ENCODE measurements at places on chromosomes 3 and 15.
A peak's percentile ranks its signal among the peaks of the same experiment; 100 is the strongest.

DNA sequence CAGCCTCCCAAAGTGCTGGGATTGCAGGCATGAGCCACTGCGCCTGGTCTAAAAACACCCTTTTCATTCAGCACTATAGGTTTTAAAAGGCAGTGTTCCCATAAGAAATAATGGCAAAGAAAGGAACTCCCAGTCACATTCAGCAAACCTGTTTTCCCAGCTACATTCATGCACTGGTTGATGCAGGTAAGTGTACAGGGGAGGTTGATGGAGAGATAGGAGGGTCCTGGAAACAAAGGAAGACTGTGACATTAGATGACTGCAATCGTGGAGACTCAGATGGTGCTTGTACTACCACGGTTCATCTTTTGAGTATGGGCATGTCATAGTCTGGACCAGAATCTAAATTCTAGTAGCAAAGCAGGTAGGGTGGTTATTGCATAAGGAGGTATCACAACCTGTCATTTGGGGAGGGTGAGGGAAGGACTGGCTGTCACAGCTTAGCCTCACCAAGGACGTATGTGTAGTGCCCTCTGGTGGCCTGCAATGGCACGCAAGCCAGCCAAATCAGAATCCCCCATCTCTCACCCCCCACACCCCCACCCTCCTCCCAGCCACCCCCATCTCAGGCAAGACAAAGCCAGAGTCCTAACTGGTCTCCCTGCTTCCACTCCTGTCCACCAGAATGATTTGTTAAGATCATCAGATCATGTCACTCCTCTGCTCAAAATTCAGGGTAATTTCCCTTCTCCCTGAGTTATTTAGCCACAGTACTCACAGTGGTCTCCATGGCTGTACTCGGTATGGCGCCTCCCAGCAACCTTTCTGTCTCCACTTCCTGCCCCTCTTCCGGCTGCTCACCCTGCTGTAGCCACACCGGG, 28.8 kb upstream of the UBL7 start:
- peak; percentile 75 for DNase-seq

DNA sequence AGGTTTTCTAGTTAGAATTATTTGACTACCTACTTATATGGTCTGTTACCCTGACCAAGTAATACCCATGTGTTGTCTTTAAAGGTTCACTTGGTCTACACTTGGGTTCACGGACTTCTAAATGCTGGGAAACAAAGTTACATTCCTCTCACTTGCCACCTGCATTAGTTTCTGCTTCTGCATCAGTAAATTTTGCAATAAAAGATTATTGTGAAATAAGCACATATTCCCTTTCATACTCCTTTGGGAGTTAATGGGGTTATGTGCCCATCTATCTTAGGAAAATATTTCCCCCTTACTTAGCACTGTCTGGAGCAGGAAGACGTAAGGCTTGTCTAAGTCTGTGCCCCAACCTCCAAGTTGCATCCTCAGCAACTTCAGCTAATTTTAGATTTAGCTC, 160.7 kb downstream of the FRMD5 start:
- no peak for DNase-seq

DNA sequence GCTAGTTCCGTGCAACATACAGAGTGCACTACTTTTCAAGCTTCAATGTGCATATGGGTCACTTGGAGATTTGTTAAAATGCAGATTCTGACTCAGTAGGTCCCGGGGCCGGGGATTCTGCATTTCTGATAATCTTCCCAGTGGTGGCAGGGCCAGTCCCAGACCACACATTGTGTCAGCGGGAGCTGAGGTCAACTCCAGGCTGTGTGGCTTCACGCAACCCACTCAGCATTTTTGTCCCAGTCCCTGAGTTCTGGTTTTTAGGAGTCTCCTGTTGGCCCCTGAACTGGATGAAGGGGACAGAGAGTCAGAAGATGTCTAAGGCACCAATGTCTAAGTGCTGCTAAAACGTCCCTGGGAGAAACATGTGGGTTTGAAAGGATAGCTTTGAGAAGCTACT, 26.1 kb upstream of the CCDC174 start:
- DNase-seq = no peak

DNA sequence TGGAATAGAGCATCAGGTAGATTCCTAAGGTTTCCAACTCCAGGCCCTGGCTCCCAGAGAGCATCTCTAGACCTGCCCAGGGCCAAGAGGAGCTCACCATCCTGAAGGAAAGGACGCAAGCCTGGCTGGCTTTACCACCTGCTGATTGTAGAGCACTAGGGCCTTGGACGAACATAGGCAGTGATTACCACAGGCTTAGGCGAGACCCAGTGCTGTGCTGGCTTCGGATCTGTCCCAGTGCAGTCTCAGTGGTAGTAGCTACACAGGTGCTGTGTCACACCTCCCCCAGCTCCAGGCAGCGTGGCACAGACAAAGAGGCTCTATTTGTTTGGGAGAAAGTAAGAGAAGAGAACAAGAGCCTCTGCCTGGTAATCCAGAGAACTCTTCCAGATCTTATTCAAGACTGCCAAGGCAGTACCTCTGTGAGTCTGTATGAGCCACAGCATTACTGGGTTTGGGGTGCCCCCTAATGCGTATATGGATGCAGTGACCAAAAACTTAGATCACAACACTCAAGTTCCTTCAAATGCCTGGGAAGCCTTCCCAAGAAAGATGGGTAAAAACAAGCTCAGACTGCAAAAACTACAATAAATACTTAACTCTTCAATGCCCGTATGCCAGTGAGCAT, 25.4 kb downstream of the ISG20 start:
- no peak for DNase-seq

- no peak for DNase-seq
Measured at GRCh38 chr3:97613139-97613538, 151.4 kb upstream of the ARL6 start.

DNA sequence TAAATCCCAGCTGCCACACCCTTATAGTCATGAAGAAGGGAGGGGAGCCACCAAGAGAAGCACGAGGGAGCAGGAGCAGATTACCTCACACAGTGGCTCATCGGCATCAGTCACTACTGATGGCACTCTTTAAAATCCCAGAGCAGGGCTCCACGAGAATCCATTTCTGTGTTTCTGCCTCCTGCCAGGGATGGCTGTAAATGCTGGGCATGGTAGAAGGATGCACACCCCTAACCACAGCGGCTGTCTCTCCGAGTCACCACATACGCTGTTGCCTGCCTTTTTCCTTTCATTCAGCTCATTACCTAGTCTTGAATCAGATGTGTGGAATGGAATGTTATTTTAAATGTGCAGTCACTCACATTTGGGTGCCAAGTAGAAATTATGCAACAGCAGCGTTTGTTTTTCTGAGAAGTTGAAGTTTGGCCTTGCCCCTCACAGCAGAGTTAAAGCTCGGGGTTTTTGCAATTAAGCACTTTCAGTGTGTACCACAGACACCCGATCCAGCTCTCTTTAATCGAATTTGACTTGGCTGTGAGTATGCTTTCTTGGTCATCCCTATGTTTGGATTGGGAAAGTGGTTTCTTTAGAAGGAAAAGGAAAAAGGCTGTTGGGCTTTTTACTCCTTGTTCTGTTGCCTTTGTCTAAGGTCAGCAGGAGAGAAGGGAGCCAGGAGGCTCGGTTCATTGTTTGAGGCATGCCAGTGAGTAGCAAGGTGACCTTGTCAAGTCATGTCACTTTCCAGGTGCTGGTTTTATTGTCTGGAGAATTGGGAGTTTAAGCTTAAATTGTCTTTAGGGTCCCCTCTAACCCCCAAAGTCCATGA, 284.2 kb upstream of the TPM1 start:
- no peak for DNase-seq

GRCh38 chr15:66291816-66292570, 1.4 kb upstream of the DIS3L start:
- no peak for DNase-seq

DNA sequence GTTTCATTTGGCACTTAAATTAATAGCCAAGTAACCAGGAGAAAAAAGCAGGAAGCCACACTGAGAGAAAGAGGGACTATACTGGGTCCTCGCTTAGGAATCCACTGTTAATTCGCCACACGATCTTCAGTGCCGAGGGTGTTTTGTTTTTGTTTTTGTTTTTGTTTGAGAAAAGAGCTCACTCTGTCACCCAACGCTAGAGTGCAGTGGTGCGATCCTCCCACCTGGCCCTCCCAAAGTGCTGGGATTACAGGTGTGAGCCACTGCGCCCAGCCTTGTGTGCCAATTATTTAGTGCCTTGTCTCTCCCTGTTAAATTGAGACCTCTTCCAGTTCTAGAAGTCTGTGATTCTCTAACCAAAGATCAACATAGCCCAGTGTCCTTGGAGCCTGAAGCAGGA, 53.8 kb upstream of the TPM1 start:
- no peak for DNase-seq

DNA sequence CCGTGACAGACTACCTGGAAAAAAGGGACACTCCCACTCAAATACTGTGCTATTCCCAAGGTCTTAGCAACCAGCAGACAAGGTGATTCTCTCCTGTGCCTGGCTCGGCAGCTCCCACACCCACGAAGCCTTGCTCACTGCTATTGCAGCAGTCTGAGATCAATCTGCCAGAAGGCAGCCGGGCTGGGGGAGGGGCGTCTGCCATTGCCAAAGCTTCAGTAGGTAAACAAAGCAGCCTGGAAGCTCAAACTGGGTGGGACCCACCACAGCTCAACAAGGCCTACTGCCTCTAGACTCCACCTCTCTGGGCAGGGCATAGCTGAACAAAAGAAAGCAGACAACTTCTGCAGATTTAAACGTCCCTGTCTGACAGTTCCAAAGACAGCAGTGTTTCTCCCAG, 128.4 kb upstream of the SETMAR start:
- DNase-seq = no peak

DNA sequence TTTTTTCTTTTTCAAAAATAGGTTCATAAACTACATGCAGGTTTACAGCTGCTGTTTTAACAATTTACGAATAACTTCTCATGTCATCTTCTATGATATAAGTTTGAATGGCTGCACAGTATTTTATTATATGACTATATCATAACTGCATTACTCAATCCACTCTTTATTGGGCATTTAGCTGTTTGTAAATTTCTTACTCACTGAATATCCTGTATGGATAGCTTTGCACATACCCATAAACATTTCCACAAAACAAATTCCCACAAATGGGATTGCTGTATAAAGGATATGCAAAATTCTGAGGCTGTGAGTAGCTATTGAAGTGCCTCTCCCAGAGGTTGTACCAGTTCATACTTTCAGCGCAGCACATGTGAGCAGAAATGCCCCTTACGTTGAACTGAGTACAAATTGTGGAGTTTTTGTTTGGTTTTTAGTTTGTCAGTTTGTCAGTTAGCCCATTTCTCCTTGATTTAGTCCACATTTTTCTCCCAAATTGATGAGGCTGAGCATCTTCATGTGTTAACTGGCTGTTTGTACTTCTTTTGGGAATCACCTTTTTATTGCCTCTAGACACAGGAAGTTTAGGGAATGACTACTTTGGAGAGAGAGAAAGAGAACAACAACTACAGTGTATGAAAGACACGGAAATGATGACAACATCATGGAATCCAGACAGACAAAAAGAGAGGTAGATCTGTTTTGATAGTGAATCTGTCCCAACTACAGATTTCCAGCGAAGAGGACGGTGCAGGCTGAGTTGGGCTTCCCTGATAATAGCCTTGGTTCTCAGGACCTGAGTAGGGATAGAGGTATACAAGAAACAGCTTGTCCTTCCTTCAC, 24.8 kb downstream of the TTC23 start:
- DNase-seq = no peak

- no peak for DNase-seq
Measured at GRCh38 chr3:197249542-197249941, 48.9 kb downstream of the DLG1 start.

DNA sequence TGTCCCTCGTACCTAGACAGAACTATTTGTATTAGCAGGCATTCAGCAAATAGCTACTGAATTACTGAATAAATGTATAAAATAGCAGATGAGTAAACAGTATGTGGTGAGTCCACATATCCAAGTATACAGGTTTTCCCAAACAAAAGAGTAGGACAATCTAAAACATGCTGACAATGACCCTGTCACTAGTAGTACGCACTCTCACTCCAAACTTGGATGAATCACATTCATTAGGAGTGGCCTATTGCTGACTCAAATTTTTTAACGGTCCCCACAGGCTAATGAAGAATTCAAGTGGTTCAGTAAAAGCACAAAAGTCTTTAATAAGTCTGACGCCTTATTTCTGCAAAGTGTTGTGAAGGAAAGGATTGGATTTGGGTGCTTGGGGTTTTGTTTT, 449.3 kb upstream of the THBS1 start:
- DNase-seq = no peak

GRCh38 chr15:48370460-48370859, 39.2 kb downstream of the DUT start:
- no peak for DNase-seq

DNA sequence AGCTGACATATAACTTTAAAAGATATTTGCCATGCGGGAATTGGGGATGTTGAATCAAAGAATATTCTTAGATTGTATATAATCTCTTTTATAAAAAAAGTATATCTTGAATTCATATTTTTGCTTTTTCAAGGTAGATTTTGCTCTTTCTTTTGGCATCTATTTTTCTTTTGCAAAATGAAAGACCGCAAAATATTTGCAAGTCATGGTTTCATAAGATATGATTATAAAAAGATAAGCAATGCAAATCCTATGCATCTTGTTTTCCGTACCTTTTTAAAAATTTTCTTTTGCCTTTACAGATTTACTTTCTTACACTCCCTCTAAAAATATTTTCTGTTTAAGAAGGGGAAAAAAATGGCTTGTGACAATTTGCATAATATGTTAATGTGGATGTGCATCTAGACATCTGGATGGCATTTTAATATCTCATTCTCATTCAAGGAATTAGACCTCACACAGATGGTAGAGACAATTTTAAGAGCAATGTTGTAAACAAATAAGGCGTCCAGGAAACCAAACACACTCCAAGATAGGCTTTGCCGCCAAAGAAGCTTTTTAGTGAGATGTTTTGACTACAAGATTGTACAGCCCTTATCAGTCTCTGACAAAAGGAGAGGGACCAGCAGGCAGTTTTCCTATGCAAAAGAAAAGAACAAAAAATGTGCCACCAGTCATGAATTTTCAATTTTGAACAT, 371.1 kb downstream of the CHL1 start:
- DNase-seq = no peak

- no peak for DNase-seq
Measured at GRCh38 chr15:67133738-67134066, 68.3 kb downstream of the SMAD3 start.

- DNase-seq = no peak
Measured at GRCh38 chr3:60431599-60431958, 819.7 kb downstream of the FHIT start.

DNA sequence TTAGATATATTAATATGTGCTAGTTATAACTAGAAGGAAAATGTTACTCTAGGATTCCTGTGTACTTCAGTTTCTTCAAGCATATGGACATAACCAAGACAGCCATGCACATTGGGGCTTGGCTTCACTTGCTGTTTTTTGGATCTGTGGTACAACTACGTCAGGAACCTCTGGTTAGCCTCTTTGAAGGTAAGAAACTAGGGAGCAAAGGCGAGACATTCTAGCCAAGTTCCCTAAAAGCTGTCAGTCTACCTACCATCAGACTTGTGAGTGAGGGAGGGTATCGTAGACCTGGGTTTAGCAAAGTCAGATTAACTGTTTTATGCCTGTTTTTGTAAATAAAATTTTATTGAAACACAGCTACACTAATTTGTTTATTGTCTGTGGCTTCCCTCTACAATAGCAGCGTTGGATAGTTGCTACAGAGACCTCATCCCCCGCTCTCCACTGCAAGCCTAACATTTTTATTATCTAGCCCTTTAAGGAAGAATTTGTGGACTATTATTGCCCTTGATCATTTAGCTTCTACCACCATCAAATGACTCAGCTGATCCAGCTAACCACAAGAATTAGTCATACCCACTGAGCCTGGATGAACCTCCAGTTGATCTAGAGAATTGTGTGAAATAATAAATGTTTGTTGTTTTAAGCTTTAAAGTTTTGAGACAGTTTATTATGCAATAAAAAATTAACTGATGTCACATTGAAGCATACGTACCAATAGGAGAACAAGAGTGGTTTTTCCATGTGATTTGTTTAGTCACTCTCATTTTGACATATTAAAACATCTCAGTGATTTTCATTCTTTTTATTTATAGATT, 58.1 kb downstream of the RSRC1 start:
- no peak for DNase-seq
